ENCODE measurements at places on chromosomes 1 and 21.

GRCh38 chr21:22880573-22880972 is 1882.4 kb downstream of the NCAM2 start:
- DNase-seq: no peak

DNA sequence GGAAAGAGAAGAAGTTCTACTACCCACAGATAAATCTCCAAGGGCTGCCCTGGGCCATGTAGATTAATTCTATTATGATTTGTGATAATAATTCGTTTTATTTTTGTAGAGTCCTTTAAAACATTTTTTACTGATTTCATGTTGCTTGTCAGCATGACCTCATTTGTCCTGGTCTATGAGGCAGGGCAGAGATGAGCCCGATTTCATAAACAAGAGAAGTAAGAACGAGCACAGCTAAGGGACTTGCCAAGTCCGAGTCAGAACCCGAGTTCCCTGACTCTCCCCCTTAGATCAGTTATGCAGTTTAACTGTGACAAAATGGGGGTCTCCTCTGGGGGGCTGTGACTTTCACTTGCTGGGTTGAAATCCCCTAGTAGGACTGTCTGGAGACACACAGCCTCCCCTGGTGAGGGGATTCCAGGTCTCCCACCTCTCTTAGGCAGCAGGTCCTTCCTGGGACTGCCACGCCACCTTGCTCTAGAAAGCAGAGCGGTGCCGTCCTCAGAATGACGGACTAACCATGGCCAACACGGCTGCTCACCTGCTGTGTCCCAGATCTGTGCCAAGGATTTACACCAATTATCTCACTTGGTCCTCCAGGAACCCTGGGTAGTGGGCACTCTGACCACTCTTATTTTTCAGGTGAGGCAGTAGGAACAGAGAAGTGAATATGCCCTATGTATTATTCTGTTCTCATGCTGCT is 31.0 kb upstream of the SOX13 start:
- DNase-seq: no peak

DNA sequence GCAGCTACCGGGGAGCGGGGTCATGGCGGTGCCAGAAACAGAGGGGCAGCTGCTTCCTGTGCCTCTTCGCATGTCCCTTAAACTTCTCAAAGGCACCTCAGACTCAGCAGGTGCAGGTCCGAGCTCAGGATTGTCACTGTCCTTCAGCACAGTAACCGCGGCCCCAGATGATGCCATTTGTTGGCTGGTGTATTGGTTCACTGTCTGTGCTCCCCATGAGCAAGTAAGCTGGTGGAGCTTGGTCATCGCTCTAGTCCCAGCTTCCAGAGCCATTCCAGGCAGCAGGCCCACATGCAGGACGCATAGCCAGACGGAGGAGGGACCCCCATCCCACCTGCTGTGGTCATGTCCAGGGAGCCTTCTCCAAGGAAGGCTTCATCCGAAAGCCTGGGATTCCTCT is 154.0 kb upstream of the AJAP1 start:
- no peak for DNase-seq

DNA sequence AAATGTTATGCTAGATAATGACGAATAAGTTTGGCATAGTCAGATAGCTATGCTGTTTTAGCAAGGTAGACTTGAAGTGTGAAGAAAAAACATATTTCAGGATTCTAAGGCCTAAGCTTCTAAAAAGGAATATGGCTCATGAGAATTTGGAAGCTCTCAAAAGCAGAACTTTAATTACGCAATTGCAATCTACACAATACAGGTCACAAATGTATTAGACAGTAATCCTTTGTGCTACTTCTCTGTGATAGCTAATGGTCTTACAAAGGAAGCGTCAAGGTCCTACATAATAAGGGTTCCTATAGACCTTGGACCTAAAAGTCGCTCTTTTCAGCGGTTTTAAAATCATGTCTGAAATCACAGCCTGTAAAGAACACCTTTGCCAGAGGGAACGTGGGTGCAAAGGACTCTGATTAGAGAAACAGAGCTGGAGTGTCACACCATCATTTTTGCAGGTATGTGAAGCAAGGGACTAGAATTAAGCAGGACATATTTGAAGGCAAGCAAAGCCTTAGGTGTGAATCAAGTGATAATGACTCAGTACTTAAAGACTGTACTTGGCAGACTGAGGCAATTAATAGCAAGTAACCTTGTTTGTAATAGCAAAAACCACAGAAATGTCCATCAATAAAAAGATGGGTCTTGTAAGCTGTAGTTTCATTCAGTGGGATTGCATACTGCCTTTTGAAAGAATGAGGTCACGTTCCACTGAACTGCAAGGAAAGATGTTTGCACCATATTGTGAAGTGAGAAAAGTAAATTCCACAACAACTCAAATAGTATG is 420.2 kb downstream of the KCTD3 start:
- no peak for DNase-seq

DNA sequence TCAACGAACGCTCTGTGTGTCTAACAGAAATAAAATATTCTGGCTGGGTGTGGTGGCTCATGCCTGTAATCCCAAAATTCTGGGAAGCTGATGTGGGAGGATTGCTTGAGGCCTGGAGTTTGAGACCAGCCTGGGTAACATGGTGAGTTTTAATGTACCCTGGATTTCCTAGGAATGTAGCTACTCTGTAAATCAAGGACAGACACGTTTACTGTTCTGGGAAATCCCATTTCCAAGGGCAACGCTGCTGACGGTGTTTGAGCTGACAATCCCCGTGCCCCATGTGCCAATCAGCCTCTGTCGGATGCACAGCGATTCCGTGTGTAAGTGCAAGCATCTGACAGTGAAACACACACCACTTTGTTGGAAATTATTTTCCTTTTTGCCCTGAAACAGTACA is 8.0 kb downstream of the CORT start:
- DNase-seq: no peak

GRCh38 chr1:92218559-92218958 is 844 bp downstream of the C1orf146 start:
- DNase-seq: no peak

DNA sequence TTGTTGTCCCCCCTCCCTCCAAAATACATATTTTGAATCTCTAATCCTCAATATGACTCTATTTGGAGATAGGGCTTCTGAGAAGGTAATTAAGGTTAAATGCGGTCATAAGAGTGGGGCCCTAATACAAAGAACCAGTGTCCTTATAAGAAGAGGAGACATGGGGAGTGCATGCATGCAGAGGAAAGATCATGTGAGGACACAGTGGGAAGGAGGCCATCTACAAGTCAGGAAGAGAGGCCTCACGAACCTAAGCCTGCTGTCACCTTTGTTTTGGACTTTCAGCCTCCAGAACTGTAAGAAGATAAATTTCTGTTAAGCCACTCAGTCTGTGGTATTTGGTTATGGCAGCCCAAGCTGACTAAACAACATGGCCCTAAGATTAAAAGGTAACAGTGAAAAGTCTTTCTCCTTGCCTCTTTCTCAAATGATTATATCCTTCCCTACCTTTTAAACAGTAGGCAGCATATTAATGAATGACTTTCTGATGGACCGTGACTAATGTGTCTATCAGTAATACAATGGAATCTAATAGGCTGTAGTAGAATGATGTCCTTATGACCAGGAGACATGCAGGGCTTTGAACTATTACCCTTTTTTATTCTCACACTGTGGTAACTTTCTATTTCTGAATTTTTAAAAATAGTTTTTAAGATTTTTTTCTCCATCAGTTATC is 40.6 kb upstream of the ST6GALNAC3 start:
- DNase-seq: no peak

DNA sequence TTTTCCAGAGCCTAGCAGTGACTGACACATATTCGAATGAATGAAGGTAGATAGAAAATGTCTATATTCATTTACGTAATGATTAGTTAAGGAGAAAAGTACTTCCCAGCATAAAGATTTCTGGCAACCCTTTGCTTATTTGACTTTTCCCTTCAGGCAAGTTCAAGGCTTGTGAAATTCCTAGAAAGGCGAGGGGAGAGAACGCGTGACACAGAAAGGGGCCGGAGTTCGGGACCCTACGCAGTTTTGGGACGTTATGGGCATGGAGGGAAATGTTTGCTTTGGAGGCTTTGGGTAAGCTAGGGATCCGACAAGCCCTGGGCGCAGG is 472 bp upstream of the USP25 start:
- no peak for DNase-seq

- no peak for DNase-seq
Measured at GRCh38 chr1:193185211-193185610, 1.2 kb downstream of the B3GALT2 start.

DNA sequence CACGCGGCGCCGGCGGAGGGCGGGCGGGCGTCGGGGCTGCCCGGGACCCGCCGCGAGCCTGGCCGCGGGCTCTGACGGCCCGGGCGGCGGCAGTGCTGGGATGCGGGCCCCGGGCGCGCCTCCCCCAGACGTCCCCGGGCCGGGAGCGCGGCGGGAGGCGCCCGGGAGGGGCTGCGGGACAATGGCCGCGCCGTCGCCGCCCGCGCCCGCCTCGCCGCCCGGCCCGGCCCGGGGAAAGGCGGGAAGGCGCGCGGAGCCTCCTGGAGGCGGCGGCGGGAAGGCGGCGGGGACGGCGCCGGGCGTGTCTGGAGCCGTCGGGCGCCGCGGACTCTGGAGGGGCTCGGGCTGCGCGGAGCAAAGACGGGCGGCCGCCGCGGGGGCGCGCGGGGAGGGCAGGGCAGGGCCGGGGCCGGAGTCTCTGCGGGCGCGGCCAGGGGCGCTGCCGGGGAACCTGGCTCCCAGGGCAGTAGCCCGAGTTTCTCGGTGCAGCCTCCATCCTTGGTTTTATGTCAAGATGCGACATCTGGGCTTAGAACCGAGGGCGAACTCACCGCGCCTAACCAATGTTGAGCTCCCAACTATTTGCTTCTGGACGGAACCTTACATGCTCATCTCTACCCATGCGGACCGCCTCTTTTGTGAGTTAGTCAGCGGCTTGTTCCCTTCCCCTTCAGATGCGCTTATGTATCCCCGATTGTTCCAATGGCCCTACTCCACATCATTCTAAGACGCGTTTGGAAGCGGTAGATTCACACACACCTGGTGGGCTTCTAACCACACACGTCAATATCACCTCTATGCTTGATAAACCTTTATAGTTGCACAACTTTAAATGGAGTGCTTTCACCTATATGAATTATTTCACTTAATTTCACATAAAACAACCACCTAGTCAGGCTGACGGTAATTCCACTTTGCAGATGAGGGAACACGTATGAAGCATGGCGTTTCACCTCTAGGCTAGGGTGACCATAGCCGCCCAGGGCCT is 651 bp downstream of the ZBTB8A start:
- peak; percentile 30 for DNase-seq

DNA sequence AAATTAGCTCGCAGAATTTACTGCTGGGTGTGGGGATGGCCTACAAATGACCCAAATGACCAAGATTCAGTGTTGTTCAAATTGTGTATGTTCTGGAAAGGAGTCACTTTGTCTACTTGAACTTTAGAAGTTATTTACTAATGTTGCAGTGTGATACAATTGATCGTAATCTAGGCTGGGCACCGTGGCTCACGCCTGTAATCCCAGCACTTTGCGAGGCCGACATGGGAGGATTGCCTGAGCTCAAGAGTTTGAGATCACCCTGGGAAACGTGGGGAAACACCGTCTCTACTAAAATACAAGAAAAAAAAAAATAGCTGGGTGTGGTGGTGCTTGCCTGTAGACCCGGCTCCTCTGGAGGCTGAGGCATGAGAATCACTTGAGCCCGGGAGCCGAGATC is 57.6 kb upstream of the TMPRSS2 start:
- DNase-seq: no peak

- DNase-seq: peak; percentile 75
Measured at GRCh38 chr1:2443277-2444137, 31.1 kb upstream of the PEX10 start.

DNA sequence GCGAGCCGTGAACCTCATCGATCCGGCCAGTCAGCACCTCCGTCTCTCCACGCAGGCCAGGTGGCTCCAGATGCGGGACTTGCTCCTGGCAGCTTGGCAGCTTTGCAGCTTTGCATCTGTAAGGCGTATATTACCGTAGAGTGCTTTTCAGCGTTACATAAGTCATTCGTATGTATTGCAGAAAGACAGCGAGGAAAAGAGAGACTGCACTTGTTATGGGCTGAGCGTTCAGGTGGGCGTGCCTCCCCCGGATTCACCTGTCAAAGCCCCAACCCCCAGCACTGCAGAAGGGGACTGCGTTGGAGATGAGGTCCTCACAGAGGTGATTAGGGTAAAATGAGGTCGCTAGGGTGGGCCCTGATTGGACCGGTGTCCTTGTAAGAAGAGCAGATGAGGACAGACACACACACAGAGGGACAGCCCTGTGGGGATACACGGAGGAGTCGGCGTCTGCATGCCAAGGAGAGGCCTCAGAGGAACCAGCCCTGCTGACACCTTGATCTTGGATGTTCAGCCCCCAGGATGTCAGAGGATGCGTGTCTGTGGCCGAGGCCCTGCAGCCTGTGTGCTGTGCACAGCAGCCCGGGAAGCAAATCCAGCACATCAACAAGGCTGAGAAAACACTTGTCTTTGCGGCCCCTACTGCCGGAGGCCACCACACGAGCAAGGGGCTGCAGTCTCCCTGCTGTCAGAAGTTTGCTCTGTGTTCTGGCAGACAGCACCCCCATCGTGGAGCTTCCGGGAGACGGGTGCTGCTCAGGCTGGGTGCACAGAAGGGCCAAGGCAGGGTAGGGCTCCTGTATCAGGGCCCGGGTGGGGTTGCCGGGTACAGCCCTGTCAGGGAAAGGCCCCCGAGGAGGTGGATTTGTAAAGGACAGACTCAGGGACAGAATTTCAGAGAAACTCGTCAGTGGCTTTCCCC is 10.9 kb upstream of the AGPAT3 start:
- no peak for DNase-seq

DNA sequence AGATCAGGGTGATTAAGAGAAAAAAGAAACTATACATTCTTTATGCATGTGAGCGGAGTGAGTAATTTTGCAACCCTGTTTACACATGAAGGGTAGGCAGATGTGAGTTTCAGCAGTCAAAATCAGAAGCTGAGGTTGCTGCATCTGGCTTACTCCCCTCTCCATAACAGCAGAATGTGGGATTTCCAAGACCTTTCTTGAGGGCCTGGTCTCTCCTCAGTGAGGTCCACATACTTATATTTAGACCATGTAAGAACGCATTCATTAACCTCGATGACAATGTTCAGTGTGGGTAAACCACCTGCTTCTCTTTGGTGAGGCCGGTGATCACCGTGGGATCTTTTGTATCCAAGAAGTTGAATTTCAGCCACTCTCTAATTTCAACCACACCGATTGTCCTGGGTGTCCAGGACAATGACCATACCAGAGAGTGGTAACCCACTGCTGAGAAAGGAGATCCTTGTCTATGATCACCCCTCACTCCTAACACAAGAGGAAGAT is 18.7 kb upstream of the RAP1A start:
- DNase-seq: no peak

DNA sequence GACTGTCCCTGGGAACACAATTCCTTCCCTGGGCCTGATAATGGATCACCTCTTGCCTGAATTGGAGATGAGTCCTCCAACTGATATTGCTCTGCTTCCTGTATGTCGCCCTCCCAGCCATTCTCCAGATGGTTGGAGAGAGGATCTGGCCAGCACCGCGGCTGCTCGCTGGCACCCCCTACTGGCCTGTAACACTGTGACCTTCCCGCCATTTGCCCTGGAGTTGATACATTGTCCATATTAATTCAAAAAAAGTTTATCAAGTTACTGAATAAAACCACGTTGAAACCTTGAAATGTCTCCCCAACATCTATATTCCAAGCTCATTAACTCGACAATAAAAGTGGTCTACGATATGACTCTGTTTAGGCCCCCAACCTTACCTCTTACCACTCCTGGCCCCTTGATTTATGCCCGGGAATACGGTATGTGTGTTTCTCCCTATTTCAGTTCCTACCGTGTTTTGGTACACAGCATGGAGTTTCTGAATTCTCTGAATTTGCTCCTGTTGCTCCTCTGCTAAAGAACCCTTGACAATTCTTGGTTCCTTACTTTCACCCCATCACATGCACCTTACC is 241.8 kb upstream of the KIAA0040 start:
- DNase-seq: no peak
